ENCODE measurements at places on chromosomes 3 and 15.
A peak's percentile ranks its signal among the peaks of the same experiment; 100 is the strongest.

GRCh38 chr15:96362755-96363651 lies 32.5 kb downstream of the NR2F2 start:
- no peak for DNase-seq

- DNase-seq, result no peak
These were observed 101.5 kb upstream of the SLC6A6 start for GRCh38 chr3:14300721-14301399.

GRCh38 chr3:130901463-130902204 lies 7.8 kb downstream of the ATP2C1 start:
- DNase-seq, result no peak

GRCh38 chr3:85571835-85572234 lies 613.0 kb downstream of the CADM2 start:
- no peak for DNase-seq

DNA sequence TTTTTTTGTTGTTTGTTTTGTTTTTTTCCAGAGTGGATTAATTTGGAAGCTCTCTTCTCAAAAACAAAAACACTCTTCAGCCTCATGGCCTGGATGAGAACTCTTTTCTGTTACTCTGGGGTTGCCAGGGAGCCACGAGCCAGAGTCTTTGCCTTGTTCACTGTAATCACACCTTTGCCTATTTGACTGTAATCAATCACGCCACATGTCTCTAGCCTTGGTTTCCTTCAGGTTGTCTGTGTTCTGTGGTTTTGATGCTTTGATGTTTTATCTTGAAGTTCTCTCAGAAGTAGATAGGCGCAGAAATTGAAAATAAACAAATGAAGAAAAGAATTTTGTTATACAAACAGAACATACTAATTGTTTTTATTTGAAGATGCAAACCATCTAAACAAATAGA lies 62.3 kb upstream of the IGF1R start:
- DNase-seq, result no peak

GRCh38 chr3:190183121-190183520 lies 62.4 kb upstream of the P3H2 start:
- DNase-seq, result peak; percentile 97

DNA sequence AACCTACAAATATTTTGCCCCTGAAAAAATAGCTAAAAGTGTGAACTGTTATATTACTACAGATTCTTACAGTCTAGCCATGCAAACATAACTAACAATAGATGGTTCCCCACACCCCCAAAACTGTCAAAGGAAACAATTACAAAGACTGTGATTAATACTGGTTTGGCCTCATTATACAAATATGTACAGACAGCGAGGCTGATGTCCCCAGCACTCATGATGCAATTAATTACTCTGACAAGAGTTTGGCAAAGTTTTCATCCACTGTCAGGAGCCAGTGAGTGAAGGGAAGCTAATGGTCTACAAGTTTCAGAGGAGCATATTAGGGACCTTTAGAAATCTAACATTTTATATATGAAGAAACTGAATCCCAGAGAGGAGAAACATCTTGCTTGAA lies 61.0 kb downstream of the HMG20A start:
- peak; percentile 66 for DNase-seq

- DNase-seq, result no peak
These were observed 19.6 kb downstream of the NSUN3 start for GRCh38 chr3:94082391-94082937.

- no peak for DNase-seq
These were observed 150.8 kb upstream of the STAC start for GRCh38 chr3:36229496-36229895.

DNA sequence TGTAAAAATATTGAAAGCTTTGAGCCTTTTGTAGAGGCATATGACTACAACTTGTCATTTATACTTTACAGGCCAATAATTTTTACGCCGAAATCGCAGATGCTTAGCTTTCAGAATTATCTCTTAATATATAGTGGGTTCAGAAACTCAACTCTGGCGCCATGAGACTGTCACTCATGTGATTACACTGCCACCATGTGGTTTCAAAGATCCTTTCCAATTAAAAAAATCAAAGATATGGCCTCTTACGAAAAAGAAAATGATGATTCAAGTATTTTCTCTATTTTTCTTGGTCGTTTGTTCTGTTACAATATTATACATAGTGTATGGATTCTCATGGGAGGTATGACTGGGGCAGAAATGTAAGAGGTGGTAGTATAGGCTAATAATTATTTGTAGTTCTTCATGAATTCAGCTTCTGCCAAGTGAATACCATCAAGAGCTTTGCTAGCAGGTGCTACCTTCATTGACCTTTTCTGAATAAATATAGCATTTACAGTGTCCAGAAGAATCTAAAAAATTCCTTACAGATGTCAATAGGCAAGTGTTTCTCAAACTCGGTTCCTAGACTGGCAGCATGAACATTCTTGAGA lies 751.7 kb upstream of the GOLIM4 start:
- DNase-seq, result peak; percentile 37

- no peak for DNase-seq
These were observed 15.3 kb downstream of the DPH6 start for GRCh38 chr15:35530698-35531097.

GRCh38 chr3:122890077-122890719 lies 95.3 kb downstream of the SLC49A4 start:
- DNase-seq, result no peak

GRCh38 chr15:76386178-76386577 lies 49.6 kb downstream of the ISL2 start:
- no peak for DNase-seq

DNA sequence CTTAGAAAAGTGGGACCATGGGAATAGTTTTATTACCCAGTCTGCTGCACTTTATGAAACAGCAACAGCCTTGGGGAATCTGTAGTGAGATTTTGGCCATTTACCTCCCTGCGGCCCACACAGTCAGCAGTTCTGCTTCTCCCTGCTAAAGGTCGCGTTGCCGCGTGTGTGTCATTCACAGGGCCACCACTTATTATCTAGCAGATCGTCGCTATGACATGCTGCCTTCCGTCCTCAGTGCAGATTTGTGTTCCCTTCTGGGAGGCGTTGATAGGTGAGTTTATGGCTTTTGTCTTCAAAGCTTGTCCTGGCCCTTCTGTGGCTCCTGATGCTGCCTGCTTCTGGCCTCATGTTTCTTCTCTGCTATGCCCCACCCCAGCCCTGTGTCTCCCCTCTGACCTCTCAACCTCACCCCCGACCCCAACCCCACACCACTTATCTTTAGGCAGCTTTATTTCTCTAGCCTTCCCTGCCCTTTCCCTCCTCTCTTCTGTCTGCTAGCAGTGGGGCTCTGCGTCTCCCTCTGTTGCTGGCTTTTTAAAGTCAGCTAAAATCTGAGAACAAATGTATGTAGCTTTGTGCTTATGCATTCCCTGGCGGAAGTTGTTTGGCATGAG lies 30.1 kb downstream of the DIS3L start:
- no peak for DNase-seq

DNA sequence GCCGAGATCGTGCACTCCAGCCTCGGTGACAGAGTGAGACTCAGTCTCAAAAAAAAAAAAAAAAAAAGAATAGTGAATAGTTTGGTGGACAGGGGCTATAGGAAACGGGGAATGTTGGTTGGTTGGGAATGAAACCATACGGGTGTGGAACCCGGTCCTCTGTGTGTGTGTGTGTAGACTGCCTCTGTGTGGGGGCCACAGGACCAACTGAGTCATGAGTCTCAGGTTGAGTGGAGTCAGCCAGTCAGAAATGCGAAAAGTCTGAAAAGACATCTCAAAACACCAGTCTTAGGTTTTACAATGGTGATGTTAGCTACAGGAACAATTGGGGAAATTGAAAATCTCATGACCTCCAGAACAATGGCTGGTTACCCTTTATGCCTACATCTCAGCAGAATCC lies 44.5 kb downstream of the ZDHHC19 start:
- no peak for DNase-seq
